CD4-positive, alpha-beta T cell treated with Interleukin-21 for 1 hour (primary cell): ENCODE measurements at places on chromosomes 6 and 20.

- DNase-seq, result no peak
These were observed 224.2 kb downstream of the ADGRB3 start for GRCh38 chr6:68859233-68859632.

DNA sequence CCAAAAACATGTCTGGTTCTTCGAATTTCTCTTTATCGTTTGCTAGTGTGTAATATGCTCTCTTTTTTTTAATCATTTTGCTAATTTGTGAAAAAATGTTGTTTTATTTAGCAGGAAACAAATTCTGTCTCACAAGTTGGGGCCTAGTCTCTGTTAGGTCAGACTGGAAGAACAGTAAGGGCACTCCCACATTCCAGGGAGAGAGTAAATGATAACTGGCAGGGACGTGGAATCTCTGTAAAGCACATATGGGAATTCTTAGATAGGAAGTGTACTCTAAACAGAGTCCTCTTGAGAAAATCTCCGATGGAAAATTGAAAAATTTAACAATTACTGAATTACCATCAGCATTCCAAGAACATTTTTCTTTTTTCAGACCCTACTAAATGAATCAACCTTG, 16.4 kb upstream of the CCDC28A start:
- DNase-seq, result no peak

GRCh38 chr20:48035961-48036731, 250.9 kb upstream of the SULF2 start:
- no peak for DNase-seq

DNA sequence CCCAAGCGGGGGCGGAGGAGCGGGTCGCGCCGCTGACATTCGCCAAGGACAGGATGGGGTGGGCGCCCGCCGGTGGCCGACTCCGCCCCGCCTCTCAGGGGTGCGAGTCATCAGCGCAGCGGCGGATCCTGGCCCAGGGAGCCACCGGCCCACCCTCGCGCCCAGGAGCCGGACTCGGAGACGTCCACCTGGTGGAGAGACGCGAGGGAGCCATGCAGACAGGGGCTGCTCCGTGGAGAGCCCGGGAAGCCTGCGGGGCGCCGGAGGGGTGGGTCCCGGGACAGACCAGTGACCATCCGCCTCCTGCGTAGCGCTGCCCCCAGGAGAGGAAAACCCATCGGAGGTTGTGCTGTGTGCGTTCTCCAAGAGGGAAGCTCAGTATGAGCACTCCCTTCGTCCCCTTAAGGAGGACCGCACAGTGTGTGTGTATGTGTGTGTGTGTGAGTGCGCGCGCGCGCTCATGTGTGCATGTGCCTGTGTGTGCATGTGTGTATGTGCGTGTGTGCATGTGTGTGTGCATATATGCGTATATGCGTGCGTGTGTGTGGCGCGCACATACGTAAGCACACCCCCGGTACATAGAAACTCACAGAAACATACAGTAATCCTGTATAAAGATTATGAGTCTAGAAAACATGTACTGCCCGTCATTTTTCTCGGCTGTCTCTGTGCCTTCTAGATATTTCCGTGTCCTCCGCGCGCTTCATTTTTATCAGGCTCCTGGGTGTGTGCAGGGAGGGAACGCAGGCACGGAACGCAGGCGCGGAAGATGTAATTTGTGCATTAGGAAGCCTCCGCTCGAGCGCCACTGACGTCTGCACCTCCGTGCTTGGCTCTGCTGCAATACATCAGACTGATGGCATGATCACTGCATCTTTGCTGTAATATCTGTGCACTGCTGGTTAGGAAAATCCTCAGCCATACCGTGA, 158.9 kb downstream of the TBXT start:
- no peak for DNase-seq

- DNase-seq, result no peak
These were observed 21.6 kb upstream of the TNFAIP3 start for GRCh38 chr6:137845460-137845859.

- no peak for DNase-seq
These were observed 93.4 kb downstream of the ANKS1A start for GRCh38 chr6:34982424-34982852.

GRCh38 chr20:24779131-24779530, 169.9 kb upstream of the CST7 start:
- DNase-seq, result no peak

DNA sequence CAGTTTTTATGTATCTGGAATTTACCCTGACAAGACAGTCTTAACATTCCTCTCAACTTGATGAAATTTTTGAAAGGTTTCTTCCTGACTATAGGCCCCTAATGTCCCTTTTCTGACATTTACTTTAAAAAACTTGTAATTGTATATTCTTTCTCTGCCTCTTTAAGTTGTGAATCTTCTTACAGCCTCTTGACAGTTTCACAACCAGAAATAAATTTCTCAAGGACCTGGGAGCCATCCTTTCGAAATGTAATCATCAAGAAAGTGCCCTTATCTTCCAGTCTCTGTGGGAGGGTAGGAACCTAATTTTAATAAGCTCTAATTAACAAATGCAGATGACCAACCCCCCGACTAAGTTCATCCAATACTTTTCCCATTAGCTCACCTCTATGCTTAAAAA, 403.6 kb upstream of the GJE1 start:
- no peak for DNase-seq

GRCh38 chr6:155001482-155001881, 6.4 kb downstream of the TIAM2 start:
- DNase-seq, result no peak

GRCh38 chr6:27237089-27237803, 10.3 kb upstream of the PRSS16 start:
- peak; percentile 26 for DNase-seq

GRCh38 chr6:571892-572291, 85.0 kb downstream of the HUS1B start:
- DNase-seq, result no peak

DNA sequence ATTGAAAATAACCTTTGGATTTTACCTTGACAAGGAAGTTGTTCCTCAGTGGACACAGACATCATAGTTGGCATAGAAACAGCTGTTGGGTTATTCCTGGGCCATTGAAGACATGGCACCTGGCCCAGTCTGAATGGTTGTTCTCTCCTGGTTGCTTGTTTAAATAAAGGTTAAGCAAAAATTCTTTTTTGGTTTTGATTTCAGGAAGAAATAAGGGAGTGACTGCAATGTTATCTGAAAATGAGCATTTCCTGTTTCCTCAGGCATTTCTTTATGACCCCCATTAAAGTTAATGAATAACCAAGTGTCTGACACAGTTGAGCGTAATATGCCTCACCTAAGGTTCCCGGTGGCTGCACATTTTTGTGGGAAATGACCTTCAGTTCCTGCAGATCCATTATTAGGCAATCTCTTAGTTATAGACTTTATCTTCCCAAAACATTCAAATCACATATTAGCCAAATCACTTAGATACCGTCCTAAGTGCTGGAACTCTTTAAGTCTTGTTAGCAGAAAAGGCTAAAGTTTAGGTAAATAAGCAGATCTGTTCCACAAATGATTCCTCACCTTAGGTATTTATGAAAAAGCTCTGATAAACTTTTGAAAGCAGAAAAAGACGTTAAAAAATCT, 648.7 kb upstream of the FLRT3 start:
- DNase-seq, result no peak

- DNase-seq, result no peak
These were observed 41.9 kb downstream of the TRAM2 start for GRCh38 chr6:52534966-52535390.

GRCh38 chr6:134464690-134465411, 146.9 kb upstream of the SGK1 start:
- no peak for DNase-seq

- DNase-seq, result no peak
These were observed 91.3 kb downstream of the SHLD1 start for GRCh38 chr20:5841522-5841921.

- peak; percentile 87 for DNase-seq
These were observed 53.1 kb upstream of the FAM83D start for GRCh38 chr20:38873050-38873581.

GRCh38 chr20:1191299-1191698, 6.5 kb upstream of the TMEM74B start:
- no peak for DNase-seq

DNA sequence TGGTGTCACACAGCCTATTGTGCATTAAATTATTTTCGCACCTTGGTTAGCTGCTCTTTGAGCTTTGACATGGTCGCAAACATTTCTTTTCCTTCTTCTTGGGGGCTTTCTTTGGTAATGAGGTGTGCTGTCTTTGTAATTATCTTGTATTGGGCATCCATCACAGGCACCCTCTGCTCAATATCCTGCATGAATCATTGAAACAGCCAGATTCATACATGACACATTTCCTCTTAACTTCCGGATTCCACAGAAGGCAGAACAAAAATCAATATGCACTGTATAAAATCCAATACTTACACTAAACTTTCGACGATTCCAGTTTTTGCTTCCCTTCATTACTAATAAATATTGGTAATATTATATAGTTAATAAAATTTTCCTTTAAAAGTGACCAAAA, 175.6 kb downstream of the SYNE1 start:
- DNase-seq, result no peak

GRCh38 chr6:47075741-47076421, 33.7 kb upstream of the ADGRF1 start:
- DNase-seq, result no peak

- DNase-seq, result peak; percentile 61
These were observed 4.9 kb downstream of the VEGFA start for GRCh38 chr6:43774776-43775534.

GRCh38 chr20:34771680-34772081, 53.8 kb downstream of the NCOA6 start:
- no peak for DNase-seq

- DNase-seq, result peak; percentile 47
These were observed 73.1 kb upstream of the SUPT3H start for GRCh38 chr6:45450831-45451230.

GRCh38 chr6:156953479-156954146, 176.4 kb downstream of the ARID1B start:
- DNase-seq, result peak; percentile 73

DNA sequence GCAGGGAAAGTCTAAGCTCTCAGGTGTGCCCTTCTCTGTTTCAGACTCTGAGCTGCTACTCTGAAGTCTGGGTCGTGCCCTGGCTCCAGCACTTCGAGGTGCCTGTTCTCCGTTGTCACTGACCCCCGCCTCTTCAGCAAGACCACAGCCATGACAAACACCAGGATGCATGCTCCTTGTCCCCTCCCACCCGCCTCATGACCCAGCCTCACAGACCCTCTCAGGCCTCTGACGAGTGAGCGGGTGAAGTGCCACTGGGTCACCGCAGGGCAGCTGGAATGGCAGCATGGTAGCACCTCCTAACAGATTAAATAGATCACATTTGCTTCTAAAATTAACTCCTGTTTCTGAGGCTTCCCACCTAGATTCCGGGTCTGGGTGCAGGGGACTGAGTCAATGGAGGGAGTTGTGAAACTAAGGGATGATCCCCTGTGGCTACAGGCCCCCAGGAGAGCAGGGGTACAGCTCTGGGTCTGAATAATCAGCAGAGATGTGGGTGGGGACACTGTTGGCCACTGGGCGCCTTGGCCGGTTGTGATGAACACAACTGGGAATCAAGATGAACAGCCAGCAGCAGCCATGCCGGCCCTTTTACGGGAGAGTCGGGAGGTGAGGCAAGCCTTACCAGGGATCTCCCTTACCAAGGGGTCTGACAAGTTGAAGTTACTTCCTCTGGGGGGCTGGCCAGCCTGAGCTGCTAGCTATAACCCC, 10.7 kb downstream of the CST7 start:
- peak; percentile 25 for DNase-seq

DNA sequence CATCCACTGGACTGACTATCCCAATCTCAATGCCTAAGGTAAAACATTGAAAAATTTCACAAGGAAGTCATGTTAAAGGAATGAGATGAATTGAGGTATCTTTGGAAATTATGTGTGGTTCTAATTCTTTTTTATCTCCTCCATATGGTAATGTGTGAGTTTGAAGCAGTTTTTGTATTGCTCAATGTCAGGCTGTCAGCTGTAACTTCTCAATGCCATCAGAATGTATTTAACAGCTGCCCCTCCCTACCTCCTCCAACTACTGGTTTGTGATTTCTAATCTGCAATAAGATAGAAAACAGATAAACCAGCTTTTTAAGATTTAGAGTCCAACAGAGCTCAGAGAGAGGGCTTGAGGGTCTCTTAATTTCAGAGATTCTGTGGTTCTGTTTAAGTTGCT, 1005.8 kb upstream of the ADGRB3 start:
- DNase-seq, result no peak

DNA sequence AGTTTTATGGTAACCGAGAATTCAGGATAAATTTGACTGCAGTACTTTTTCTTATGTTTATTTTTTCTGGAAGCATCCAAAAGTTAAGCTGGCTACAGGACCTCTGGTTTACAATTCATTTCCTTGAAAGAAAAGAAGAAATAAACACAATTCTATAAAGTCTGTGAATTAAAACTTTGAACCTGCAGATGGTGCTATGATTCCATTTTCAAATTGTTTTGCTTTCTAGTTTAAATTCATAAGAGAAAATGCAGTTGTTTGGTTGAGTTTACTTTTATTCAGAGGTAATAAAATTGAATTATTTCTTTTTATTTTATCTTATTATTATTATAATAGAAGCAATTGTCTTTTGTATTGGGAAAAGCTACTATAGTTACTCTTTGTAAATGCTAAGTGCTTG, 1.8 kb upstream of the VIP start:
- no peak for DNase-seq

GRCh38 chr20:5077761-5078387, 41.9 kb downstream of the PCNA start:
- no peak for DNase-seq

DNA sequence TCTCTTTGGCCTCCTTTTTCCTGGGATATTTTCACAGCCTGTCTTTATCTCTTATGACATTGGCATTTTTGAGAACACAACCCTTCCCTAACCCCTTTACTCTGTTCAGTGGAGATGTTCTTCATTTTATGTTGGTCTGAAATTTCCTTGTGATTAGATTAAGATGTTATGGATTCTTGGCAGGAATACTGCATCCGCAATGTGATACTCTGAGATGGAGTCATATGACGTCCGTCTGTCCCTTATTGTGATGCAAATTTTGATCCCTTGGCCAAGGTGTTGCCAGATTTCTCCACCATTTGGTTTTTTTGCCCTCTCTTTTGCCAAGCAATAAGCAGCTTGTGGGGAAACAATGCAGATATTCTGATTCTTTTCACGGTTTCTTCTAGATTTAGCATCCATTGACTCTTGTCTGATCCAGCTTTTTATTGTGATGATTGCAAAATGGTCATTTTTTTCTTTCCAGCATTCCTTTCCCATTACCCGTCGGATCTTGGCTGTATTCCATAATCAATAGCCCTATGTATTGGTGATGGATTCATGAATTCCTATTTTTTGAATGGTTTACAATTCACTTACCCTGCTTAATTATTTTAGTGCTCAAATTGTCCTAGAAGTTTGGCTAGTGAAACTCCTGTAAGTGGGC, 85.1 kb downstream of the NCOA3 start:
- DNase-seq, result no peak

DNA sequence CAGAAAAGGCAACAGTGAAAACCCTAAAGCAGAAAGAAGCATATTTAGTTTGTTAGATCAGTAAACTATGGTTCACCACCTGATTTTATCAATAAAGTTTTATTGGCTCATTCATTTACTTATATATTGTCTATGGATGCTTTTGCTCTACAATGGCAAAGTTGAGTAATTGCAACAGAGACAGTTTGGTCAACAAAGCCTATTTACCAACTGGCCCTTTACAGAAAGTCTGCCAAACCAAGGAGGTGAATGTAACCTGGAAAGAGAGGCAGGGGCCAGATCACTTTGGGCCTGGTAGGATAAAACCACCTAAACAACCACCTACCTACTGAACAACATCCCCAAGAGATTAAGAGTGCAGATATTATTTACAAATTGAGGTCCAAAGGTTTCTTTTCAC, 19.4 kb downstream of the SAYSD1 start:
- no peak for DNase-seq
